GM04503 (cell line): ENCODE measurements at places on chromosomes 6 and 20.

- DNase-seq = no peak
Measured at GRCh38 chr20:20297181-20297580, 70.7 kb upstream of the INSM1 start.

- peak; percentile 65 for DNase-seq
Measured at GRCh38 chr6:34657307-34657978, 39.1 kb downstream of the ILRUN start.

DNA sequence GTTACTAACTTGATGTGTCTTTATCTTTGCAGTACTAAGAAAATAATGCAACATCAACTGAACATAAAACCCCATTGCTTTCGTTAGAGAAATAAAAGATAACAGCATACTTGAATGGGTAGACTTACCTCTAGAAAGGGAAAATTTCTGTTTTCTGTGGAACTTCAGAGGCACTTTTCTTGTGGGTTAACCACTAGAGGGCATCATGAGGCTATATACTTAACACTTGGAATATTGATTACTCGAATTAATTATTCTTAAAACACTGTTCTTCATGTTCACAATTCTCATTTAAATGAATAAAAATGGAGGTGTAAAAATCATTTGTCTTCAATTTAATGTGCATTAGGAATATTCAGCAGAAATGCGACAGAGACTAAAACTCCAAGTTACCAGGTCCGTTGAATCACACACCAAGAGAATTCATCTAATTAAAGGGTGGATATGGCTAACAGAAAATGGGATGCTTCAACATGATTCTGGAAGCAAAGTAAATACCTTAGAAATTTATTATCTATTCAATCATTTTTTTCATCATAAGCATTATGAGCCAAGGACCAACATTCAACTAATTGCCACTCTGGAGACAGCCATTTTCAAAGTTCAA, 330.8 kb upstream of the PREP start:
- no peak for DNase-seq

- peak; percentile 24 for DNase-seq
Measured at GRCh38 chr20:7879883-7880282, 60.4 kb downstream of the HAO1 start.

DNA sequence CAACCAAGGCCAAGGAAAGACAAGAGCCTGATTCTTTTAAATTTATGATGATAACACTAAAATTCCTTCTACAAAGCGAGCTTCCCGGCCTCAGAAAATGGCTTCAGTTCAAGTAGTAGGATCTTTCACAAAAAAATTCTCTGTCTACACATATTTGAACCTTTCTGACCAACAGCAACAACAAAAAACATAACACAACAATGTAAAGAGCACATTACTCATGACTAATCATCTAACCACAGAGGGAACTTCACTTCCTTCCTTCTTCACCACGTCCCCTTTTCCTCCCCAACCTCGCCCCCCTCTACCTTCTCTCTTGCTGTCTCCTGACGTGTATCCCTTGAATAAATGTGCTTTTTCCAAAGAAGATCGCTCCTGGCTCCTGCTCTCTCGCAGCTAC, 228.2 kb downstream of the MYLK4 start:
- no peak for DNase-seq

GRCh38 chr20:15185322-15185721, 847.9 kb upstream of the FLRT3 start:
- no peak for DNase-seq

- no peak for DNase-seq
Measured at GRCh38 chr20:48407710-48408109, 420.1 kb downstream of the PREX1 start.

- peak; percentile 74 for DNase-seq
Measured at GRCh38 chr6:72787391-72788031, 165.6 kb downstream of the KCNQ5 start.

GRCh38 chr6:9499709-9500108, 915.2 kb downstream of the TFAP2A start:
- DNase-seq = no peak

DNA sequence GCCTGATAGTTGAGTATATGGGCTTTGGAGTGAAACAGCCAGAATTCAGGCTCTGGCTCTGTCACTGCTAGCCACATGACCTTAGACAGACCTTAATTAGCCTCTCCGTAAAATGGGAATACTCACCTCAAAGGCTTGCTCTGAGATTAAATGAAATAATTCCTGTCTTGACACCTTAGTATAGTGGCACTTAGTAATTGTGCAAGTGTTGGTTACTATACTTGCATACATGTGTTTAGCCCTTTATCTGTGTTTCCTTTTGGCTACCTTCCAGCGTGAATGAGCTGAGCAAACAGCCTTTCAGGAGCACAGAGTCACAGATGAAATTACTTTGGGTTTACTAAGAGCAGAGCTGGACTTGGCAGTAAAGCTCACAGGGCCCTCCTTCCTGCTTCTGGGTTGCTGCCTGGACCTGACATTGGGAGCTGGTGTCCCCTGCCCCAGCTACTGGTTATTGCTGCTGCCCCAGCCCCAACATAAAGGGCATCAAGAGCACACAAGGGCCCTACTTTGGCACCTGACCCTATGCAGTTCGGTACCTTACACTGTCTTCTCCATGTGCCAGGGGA, 32.8 kb downstream of the CD164 start:
- DNase-seq = no peak

GRCh38 chr20:24721891-24722568, 227.0 kb upstream of the CST7 start:
- DNase-seq = no peak

GRCh38 chr6:135779213-135779612, 72.3 kb upstream of the PDE7B start:
- DNase-seq = no peak

- DNase-seq = no peak
Measured at GRCh38 chr6:124339610-124340334, 536.1 kb downstream of the NKAIN2 start.

GRCh38 chr6:30590509-30590908, 19.3 kb downstream of the ABCF1 start:
- DNase-seq = no peak

- peak; percentile 87 for DNase-seq
Measured at GRCh38 chr6:44237021-44237812, 9.7 kb upstream of the HSP90AB1 start.

DNA sequence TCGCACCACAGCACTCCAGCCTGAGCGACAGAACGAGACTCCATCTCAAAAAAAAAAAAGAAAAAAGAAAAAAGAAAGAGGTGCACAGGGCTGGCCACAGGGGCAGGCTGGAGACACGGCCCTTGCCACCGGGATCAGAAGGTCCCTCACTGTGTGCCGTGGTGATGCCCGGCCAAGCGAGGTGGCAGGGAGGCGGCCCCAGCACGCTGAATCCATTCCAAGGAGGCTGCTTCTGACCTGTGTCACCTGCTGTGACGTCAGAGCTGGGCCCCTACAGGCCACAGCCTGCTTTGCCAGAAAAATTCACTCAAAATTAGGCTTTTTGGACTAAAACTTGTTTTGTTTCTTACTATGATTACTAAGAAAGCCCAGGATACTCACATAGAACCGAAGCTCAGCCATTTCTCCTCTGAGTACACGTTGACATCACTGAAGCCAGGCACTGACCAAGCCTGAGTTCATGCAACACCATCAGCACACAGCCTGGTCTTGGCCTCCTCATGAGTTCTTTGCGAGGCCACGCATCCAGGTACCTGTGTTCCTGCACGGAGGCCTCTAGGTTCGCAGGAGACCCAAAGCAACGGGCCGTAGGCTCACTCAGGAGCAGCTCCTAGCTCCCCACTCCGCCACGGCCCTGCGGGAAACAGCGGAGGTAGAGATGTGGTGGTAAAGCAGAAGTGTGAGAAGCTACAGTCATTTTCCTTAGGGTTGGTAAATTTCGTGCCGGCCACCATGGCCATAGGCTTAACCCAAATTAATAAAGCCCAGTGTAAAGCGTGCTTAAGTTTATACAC, 67.8 kb downstream of the THBS2 start:
- no peak for DNase-seq

GRCh38 chr6:106747139-106747538, 117.8 kb downstream of the QRSL1 start:
- no peak for DNase-seq

DNA sequence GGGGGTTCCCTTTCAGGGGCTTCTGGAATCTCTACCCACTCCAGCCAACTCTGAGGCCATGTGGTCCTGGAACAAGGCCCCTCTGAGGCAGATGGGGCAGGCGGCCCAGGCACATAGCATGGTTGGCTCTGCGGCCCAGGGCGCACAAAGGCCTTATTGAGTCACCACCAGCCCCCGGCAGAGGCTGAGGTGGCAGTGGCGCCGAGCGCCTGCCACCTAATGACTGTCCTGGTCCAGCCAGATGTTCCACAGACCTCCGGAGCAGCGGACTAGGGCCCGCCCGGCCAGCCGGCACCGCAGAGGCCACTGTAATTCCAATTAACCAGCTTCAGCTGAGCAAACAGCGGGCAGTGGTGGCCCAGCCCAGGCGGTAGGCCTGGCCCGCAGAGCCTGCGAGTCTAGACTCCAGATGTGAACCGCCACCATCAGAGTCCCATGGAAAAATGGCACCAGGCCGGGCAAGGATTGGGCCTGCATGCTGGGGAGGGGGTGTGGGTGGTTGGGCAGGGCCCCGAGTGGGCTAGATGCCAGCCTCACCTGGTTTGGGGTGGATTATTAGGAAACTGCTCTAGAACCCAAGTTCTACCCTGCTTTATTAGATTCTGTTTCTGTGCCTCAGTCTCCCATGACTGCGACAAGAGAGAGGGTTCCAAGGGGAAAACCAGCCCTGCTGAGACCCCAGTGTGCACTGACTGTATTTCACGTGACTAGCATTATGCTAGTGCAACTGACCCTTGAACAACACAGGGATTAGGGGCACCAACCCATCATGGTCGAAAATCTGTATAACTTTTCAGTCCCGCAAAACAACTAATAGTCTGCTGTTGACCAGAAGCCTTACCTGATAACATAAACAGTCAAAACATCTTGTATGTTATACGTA, 34.1 kb upstream of the ID1 start:
- no peak for DNase-seq

DNA sequence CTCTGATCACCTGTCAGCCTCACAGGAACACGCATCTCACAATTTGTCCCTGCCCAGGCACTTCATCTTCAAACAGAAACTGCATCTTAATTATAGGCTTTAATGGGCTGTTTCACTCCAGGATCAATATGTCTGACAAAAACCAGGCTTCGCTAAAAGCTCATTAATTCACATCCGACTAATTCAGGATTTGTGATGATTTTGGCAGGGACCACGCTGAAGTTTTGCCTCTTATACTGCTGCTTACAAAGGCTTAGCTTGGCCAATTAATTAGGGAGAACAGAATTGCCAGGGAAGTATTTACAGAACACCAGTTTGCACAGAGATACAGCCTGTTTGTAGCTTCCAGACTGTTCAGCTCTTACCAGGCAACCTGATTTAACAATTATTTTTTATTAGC, 541.0 kb upstream of the SPTLC3 start:
- DNase-seq = no peak

- DNase-seq = no peak
Measured at GRCh38 chr6:90948540-90948939, 361.7 kb upstream of the MAP3K7 start.

- DNase-seq = no peak
Measured at GRCh38 chr6:31498748-31499147, 803 bp downstream of the MICB start.

DNA sequence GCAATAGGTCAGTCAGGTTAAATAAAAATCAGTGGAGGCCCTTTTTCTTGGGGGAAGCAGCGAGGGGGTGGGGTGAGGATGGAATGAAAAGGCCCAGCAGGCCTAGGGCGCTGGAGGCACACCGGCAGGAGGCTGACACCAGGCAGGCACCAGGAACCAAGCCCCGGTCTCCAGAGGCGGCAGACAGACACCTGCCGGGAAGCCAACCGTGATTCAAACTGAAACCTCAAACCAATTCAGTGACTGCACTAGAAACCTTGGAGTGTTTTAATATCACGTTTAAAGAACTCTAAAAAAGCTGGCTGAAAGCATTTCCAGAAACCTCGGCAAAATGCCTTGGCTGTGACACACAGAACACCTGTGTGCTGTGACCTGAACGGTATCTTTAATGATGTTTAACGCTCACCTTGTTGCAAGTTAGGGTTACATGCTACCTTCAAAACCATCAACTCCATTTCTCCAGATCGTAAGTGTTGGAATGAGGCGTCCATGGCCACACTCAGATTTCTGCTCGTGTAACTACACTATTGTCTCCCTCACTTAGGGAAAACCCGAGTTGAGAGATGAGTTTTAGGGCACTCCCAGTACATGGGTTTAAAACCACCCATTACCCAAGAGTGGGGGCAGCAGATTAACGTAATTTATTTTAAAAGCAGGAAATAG, 27.2 kb downstream of the DIDO1 start:
- no peak for DNase-seq

DNA sequence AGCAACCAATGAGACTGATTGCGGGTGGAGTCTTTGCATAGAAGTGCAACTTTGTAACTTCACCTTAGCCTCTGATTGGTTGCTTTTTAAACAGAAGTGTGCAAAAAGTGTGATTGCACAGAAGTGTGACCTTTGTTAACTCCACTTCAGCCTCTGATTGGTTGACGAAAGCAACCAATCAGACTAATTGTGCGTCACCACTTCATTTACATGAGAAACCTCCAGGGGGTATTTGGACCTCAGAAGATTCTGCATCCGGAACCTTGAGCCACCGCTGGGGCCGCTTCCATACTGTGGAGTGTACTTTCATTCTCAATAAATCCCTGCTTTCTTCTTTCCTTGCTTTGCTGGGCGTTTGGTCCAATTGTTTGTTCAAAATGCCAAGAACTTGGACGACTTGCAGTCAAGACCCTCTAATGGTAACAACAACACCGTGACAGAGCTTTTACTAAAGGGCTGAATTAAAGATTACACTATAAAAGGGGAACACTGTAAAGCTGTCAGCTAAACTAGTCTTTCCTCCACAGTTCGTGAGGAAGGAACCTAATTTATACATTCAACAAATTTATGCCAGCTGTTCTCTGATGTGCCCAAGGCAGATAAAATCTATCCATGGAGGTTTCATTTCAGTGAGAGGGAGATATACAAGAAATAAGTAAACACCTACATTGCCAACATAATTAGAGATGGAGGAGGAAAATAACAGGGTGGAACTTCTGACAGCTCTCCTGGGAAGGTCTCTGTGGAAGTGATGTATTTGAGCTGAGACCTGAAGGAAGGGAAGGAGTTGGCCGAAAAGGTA, 1.4 kb upstream of the HECA start:
- DNase-seq = no peak

DNA sequence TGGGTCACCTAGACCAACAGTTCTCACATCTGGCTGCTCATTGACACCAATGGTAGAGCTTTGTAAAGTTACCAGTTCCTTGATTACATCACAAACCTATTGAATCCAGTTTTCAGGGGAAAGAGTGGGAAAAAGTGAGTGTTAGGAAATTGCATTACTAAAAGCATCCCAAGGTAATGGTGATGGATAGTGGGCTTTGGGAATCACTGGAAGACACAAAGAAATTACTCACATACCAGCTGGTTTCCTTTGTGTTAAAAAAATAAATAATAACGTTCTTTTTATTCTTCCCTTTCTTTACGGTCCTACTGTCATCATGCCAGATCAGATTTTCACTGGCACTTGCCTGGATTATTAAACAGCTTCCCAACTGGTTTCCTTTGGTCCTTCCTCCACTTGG, 370.7 kb downstream of the RFPL4B start:
- DNase-seq = no peak
